ENCODE measurements at places on chromosomes 2 and 18.

- DNase-seq: no peak
Observed at GRCh38 chr2:25085761-25086560, 44.1 kb downstream of the EFR3B start.

- no peak for DNase-seq
Observed at GRCh38 chr2:104028061-104028460, 825.9 kb upstream of the POU3F3 start.

DNA sequence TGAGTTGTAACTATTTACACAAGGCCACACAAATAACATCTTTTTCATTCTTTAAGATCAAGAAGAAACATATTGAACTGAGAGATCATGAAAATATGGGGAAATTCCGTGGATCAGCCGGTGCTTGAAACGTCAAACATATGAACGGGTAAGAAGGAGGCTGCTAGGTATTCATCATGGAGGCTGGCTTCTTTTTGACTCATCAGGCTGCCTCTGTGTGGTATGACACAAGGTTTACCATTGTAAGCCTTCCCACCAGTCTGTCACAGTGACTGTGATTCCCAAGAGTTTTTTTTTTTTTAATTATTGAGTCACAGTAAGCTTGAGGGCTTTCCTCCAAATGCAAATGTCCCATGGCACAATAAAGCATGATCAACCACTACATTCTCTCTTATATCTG lies 506.9 kb downstream of the BCL11A start:
- no peak for DNase-seq

DNA sequence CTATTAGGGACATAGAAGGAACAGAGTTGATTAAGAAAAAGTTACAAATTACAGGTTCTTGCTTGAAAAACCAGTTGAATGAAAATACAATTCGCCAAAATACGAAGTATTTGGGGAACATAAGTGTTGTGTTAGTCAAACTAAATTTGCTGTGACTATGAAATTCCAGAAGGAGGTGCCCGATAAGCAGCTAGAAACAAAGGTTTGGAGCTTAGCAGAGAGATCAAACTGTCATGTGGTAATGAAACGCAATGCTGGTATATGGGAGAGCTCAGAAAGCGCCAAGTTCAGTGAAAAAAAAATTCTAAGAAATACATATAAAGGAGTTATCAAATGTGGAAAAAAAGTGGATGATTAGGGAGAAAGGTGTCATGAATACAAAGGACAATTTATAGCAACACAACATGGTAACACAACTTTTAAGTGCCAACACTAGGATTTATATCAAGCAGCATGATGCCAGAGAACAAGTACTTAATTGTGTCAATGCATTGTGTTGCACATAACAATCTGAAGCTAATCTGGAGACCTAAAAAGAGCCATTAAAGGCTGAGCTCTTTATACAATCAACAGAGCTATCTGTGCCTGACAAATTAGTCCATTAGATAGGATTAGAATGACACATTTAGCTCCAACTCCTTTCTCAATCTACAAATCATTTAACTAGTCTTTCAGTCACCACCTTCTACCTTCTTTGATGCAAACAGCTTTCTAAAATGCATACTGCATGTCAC lies 31.2 kb downstream of the SMAD2 start:
- DNase-seq: no peak

GRCh38 chr2:240970104-240970503 lies 28.3 kb upstream of the SNED1 start:
- DNase-seq: no peak

GRCh38 chr2:20483194-20483895 lies 36.5 kb downstream of the RHOB start:
- no peak for DNase-seq

GRCh38 chr2:230737791-230738226 lies 25.2 kb downstream of the CAB39 start:
- no peak for DNase-seq

- no peak for DNase-seq
Observed at GRCh38 chr2:46769809-46770208, 145.8 kb downstream of the MCFD2 start.

GRCh38 chr2:238872026-238872425 lies 24.1 kb downstream of the TWIST2 start:
- no peak for DNase-seq

- no peak for DNase-seq
Observed at GRCh38 chr18:38966841-38967240, 1401.2 kb upstream of the CELF4 start.
